Testis (tissue), 5 donors: ENCODE measurements at places on chromosomes 3 and 15. TPM values are rescaled to one million over a fixed set of nuclear protein-coding genes. Genes with fewer than 3 reads are reported as not detected.

GRCh38 chr3:104974316-104974715 lies 392.4 kb upstream of the ALCAM start:
- H3K27me3 ChIP-seq = no peaks in the 10 kb centered on the region
- H3K36me3 ChIP-seq = no peaks in the 10 kb centered on the region
- no peak overlapping the region for H3K27ac ChIP-seq
- no peaks in the 10 kb centered on the region for H3K4me1 ChIP-seq

The SNX33 gene
- polyA plus RNA-seq = 10.5 TPM

- H3K27me3 ChIP-seq = no peaks in the 10 kb centered on the region
- no peak overlapping the region for H3K4me3 ChIP-seq
- H3K27ac ChIP-seq = no peak overlapping the region
- no peak for DNase-seq
- H3K36me3 ChIP-seq = no peaks in the 10 kb centered on the region
Measured at GRCh38 chr3:102176333-102177050, 258.3 kb upstream of the ZPLD1 start.

DNA sequence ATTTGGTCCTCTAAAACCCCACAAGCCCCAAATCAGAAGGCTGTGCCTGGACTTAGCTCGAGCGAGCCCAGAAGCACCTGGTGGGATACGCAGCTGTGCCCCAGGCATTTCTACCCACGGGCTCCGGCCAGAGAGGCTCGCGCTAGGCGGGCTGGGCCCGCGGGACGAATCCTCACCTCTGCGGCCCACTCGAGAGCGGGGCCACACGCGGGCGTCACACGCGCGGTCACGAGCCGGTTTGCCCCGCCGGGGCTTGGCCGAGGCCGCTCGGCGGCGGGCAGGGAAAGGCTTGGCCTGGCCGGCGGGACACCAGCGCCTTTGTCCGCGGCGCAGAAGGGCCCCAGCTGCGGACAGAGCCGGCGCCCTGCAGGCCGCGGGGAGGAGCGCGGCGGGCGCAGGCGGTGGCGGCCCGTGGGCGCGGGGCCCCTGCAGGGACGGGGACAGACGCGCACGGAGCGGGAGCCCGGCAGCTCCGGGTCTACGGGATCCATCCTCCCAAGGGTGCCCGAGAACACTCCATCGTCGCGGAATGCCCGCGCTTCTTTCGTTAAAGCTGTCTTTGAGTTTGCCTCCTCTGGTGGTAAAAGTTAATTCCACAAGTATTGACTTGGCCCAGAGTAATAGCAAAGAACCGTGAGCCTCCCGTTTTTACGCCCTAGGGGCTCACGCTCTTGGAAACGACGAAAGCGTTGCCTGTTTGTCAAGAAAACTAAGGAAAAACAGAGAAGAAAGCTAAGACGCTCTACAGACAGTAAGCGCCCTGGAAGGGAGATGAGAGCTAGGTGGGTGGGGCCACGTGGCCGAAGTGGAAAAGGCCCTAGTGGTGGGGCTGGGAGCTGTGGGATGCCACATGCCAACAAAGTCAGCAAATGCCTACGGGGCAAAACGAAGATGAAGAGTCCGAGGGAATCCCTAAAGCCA lies 26.4 kb downstream of the TYRO3 start:
- H3K36me3 ChIP-seq = no peaks in the 10 kb centered on the region
- peak overlapping the region; percentile 59 for H3K27ac ChIP-seq
- peaks cover 6% of the 10 kb centered on the region for H3K4me1 ChIP-seq
- peak; percentile 73 for DNase-seq

- H3K4me3 ChIP-seq = no peak overlapping the region
- no peaks in the 10 kb centered on the region for H3K27me3 ChIP-seq
- H3K27ac ChIP-seq = no peak overlapping the region
- no peaks in the 10 kb centered on the region for H3K4me1 ChIP-seq
- DNase-seq = no peak
Measured at GRCh38 chr15:98514034-98514622, 134.2 kb upstream of the IGF1R start.
